ENCODE measurements at places on chromosomes 13 and 19. TPM values are rescaled to one million over a fixed set of nuclear protein-coding genes. Genes with fewer than 3 reads are reported as not detected.

- no peak for DNase-seq
Observed at GRCh38 chr19:44874317-44874716, 16.7 kb upstream of the TOMM40 start.

Gene MED4
- total RNA-seq = 53.1 TPM

Gene ZNF229
- 20.4 TPM for total RNA-seq

GRCh38 chr13:59829690-59830089, 334.0 kb downstream of the DIAPH3 start:
- DNase-seq = no peak

GRCh38 chr13:41361491-41361890, 50.4 kb downstream of the NAA16 start:
- DNase-seq = no peak

Gene TEX101
- not detected for total RNA-seq

Gene SHD
- total RNA-seq = 4.9 TPM

DNA sequence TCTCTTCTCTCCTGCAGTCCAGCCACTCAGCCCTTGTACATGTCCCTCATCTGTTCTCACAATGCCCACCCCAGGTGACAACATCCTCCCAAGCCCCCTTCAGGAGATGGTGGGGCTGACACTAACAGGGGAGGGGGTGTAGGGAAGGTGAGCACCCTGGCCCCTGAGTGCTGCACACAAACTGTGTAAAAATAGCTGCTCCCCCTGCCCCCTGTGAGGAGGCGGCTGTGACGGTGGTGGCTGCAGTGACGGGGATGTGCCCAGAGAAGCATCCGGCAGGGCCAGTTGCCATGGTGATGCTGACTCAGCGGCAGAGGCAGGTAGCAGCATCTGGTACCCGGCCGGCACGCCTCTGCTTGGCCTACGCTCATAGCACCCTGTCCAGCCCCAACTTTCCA, 13.0 kb upstream of the JUND start:
- DNase-seq = no peak

DNA sequence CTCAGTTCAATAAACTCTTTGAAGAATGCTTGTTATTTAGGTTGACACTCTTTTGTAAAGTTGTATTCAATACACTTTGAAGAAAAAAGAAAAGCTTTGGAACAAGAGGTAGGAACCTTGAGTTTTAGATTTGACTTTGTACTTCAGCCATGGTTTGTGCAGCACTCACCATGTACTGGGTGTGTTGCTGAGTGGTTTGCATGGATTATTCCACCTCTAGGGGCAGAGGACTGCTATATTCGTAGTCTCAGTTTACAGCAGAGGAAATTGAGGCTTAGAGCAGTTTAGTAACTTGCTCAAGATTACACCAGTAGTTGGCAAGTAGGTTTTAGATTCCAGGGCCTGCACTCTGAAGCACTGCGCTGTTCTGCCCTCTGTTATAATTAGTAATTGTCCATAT, 68.8 kb downstream of the DNAJC3 start:
- no peak for DNase-seq

Gene ZNF665
- 5.0 TPM for total RNA-seq

GRCh38 chr13:101915331-101915730, 462.9 kb downstream of the ITGBL1 start:
- DNase-seq = no peak

Gene ZNF83
- 81.0 TPM for total RNA-seq

- no peak for DNase-seq
Observed at GRCh38 chr19:48926909-48927308, 6.6 kb upstream of the DHDH start.

Gene KIR3DL2
- total RNA-seq = not detected

- DNase-seq = no peak
Observed at GRCh38 chr19:28026636-28027035, 1186.3 kb downstream of the UQCRFS1 start.

Gene ZNF563
- total RNA-seq = 2.6 TPM

GRCh38 chr19:34365463-34366401, 736 bp downstream of the GPI start:
- no peak for DNase-seq

DNA sequence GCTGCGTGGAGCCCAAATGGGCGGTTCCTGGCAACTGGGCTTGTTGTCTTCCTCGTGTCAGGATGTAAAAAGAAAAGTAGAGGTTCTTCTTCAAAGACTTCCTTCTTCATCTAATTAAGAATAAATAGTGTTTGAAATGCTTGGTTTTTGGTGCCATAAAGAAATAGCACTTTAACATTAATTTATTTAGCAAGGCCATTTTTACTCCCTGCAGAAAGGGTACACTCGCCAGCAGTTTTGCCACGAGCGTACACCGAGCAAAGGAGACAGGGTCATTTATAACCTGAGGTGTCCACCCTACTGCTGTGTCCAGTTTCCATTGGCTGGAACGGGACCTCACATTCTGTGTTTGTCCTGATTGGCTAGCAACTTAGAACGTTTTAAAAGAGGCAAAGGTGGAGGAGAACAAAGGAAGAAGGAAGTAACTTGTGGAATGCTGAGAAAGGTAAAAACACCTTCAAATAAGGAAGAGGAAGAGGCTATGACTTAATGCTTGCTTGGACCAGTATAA, 21.8 kb upstream of the OR10H1 start:
- DNase-seq = no peak

DNA sequence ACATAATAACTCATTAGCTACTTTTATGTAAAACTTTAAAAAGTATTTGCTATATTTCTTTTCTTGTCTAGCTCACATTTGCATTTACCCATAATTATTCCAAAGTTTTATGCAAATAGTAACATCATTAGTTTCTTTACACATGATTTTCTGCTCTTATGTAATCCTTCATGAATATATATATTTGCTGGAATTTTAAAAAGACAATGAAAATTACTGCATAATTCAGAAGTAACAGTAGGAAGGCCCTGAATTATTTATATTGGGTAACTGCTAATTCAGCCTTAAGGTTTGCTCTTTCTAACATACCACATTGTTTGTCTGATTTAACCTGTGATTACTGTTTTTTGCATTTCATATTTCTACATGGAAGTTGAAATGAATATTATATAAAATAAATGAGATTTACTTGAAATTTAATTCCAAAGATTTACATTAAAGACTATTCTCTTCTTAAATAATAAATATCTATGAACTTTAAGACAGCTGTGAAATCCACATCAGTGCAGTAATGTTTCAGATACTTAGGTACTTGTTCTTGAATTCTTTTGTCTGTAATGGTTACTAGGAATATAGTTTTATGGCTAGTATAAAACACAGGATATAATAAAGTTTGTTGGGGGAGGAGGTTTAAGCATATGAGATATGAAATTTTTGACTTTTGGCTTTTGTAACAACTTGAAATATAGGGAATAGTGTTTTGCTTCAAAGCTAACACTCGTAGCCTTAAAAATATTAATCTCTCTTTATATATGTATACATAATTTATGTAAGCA, 46.0 kb downstream of the B3GLCT start:
- no peak for DNase-seq

Gene ZNF808
- total RNA-seq = 37.4 TPM

DNA sequence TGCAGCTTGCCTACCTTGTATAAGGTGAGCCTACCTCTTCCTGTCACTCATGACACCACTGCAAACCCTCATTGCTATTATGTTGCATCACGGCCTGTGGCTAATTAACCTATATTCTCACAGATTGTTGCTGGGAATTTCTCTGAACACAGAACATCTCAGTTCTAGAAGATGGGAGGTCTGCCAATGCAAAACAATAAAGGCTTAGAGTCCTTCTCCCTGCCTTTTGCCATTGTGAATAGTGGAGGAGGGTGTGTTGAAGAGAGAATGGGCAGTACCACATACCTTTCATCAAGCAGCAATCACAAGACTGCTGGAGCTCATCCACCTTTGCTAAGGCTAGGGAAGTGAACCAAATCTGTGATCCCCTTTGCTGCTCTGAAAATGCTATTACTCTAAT, 34.4 kb downstream of the WDFY2 start:
- DNase-seq = no peak

DNA sequence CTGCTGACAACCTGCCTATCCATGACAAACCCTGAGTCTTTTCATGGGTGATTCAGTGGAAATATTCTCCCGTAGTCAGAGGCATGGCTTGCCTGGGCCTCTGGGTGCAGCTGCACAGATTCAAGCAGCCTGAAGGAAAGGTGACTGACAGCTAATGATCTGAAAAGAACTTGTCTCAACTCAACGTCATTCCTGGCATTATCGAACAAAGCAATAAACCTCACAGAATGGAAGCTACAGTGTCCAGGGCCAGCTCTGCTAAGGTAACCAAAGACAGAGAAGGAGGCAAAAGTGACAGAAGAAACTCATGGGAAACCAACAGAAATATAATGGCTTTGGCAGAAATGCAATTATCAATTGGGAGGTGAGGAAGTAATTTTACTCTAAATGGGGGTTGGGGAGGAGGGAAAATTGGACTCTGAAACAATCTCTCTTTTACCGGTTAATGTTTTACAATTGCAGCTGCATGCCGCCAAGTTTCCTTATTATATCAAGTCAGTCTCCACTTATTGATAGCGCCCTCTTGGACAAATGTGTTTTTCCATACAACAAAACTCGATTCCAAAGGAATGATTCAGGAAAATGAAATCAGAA, 12.9 kb downstream of the STARD13 start:
- DNase-seq = no peak

Gene LMTK3
- total RNA-seq = 21.6 TPM

Gene AP1M2
- 104 TPM for total RNA-seq

DNA sequence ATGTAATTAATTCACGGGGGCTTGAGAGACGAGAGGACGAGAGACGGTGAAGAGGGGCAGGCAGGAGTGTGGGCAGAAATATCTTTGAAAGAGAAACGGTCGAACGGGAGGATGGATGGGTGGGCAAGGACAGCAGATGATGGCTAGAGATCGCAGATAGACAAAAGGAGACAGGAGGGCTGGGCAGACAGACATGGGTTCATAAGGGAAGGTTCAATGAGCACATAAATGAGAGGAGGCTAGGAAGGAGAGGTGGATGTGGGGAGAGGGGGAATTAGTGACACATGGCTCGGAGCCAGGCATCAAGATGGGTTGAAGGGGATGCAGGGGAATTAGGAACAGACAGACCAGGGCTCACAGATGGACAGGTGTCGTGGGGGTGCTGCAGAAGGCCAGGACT, 1.1 kb downstream of the SYT3 start:
- DNase-seq = no peak

Gene MRI1
- total RNA-seq = 24.0 TPM

GRCh38 chr13:113110852-113111315, 5.3 kb downstream of the F7 start:
- DNase-seq = no peak

Gene ZNF506
- 11.8 TPM for total RNA-seq

- DNase-seq = no peak
Observed at GRCh38 chr13:20828539-20829364, 55.0 kb upstream of the EEF1AKMT1 start.

Gene TBXA2R
- total RNA-seq = not detected

- DNase-seq = no peak
Observed at GRCh38 chr13:26518451-26518959, 39.0 kb upstream of the WASF3 start.

GRCh38 chr13:29454931-29455481, 140.5 kb downstream of the SLC7A1 start:
- DNase-seq = no peak

GRCh38 chr19:49213791-49214190, 56.2 kb downstream of the TRPM4 start:
- DNase-seq = no peak

Gene ZNF543
- total RNA-seq = 9.8 TPM
